ENCODE measurements at places on chromosomes 3 and 15.

GRCh38 chr3:14550651-14551611 lies 10.8 kb upstream of the GRIP2 start:
- no peak for DNase-seq

- DNase-seq: no peak
Measured at GRCh38 chr3:141413801-141414689, 45.7 kb downstream of the ZBTB38 start.

- no peak for DNase-seq
Measured at GRCh38 chr3:16399473-16399872, 114.0 kb downstream of the RFTN1 start.

- no peak for DNase-seq
Measured at GRCh38 chr3:87581240-87581639, 304.9 kb upstream of the POU1F1 start.

DNA sequence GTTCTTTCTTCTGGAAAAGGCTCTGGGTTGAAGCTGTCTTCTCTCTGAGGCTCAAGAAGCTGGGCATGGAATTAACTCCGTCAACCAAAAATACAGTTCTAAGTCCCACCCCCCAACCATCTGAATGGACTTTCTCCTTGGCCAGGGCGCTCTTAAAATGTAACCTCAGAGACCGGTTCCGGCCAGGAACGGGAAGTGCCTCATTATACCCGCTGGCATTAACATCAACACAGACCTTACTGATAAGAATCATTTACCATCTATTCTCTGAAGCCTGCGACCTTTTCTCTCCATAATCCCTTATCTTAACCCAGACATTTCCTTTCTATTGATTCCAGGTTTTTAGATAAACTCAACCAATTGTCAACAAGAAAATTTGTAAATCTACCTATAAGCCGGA lies 64.7 kb downstream of the ATP1B3 start:
- DNase-seq: no peak

Measured in HL-60 (cell line).